ENCODE measurements at places on chromosomes 1 and 21.

GRCh38 chr1:224525411-224526040 lies 90.6 kb upstream of the CNIH3 start:
- no peak for DNase-seq

GRCh38 chr1:34060187-34060730 lies 104.8 kb downstream of the CSMD2 start:
- no peak for DNase-seq

DNA sequence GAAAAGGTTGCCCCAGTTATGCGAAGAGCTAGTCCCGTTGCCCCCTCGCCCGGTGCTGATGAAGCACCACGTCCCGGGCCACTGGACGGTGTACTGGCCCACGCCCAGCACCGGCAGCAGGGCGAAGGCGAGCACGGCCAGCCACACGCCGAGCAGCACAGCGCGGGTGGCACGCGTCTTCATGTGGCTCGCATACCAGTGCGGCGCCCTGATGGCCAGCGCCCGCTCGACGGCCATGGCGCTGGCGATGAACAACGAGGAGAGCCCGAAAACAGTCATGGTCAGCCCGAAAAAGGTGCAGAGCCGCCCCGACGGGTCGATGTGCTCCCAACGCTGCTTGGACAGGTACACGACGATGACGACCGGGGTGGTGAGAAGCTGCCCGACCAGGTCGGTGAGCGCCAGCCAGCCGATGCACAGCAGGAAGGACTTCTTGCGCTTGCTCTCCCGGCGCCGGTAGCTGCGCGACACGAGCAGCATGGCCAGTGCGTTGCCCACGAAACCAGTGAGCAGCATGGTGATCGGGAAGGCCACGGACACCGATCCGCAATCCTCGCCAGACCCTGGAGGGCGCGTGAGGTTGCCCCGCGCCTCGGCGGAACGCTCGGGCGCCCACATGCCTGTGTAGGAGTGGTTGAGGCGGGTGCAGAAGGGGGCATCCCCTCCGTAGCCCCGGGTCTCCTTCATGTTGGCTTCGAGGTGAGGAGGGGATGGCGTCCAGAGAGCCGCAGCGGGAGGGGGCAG lies 553 bp downstream of the PTGER3 start:
- no peak for DNase-seq

- DNase-seq: no peak
These were observed 29.6 kb upstream of the SLAMF9 start for GRCh38 chr1:159983681-159984080.

DNA sequence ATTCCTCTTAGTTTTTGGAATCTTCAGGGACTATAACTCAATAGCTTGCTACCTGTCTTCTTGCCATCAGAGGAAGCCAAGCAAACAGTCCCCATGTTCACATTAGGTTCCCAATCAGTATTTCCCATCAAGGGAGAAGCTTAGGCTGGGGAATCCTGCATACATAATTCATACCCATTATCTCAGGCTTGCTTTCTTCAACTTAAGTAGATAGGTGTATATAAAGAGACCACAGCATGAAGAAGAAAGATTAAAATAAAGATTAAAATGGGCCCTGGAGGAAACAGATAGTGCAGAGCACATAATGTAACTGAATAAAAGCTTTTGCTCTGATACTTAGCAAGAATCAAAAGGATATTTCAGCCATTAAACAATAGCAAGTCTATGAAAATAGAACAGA lies 29.0 kb upstream of the KCNK1 start:
- no peak for DNase-seq

All from stimulated activated CD8-positive, alpha-beta memory T cell treated with anti-CD3 and anti-CD28 coated beads, Interleukin-4, amount 100 ng/mL, for 48 hours (primary cell).